IMR-90 (cell line): ENCODE measurements at places on chromosomes 5 and 9.

GRCh38 chr5:37704406-37704805, 135.4 kb downstream of the GDNF start:
- no peak for DNase-seq

- DNase-seq, result peak; percentile 87
Measured at GRCh38 chr9:87793292-87793691, 67.4 kb downstream of the CTSL start.

DNA sequence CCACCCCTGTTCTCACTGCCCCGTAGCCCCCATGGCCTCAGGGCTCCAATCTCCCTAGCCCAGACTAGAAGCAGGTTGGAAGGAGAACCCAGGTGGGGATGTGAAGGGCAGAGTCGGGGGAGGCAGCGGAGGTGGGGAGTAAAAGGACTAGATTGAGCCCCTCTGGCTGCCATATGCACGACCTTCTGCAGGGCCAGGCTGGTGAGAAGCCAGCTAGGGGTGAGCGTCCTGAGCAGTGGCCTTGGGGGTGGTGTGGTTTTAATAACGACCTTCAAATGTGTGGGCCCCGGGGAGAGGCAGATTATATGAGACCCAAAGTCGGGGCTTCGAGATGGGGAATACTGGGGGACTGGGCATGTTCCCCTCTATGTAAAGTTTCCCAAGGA, 139.5 kb downstream of the C9orf50 start:
- DNase-seq, result no peak

- DNase-seq, result peak; percentile 55
Measured at GRCh38 chr5:55633574-55634208, 78.4 kb downstream of the SLC38A9 start.

DNA sequence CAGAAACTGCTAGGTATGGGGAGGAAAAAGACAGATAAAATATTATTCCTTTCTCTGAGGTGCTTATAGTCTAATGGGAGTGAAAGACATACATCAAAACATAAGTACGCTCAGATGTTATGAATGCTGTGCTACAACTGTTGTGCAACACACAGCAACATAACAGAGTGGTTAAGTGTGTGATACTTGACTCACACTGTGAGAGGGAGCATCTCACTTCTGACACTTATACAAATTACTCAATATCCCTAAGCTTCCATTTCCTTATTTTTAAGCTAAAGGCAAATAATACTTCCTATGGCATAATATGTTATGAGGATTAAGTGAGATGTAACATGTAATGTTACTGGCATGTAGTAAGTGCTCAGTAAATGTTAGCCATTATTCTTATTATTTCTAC, 110.6 kb upstream of the FER start:
- DNase-seq, result peak; percentile 62

DNA sequence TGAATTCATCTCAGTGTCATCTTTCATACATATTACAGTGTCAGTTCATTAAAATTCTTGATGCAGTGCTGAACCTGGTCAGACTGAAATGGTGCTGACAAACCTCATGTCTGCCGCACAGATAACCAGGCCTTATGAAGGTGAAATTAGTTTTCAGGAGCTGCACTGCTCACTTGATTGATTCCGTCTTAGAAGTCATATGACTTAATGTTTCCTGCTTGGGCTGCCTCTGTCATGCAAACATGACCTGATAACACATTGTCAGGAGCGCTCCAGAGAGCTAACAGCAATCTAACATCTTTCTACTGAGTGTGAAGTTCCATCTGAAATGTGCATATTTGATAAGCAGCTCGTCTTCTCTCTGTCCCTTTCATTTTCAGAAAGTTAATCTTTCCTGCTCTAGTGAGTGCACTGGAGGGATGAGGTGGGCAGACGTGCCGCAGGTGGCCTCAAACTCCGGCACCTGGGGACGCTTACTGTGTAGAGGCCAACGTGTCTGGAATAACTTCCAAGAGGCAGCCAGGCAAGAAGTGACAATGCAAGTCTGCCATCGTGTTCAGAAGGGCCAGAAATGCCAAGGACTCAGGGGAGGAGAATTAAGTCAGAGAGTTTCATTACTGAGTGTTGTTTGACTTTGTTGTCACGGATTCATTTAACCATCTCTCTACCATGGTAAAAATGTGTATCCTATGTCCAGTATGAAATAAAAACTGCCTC, 592.1 kb downstream of the TLE1 start:
- no peak for DNase-seq

DNA sequence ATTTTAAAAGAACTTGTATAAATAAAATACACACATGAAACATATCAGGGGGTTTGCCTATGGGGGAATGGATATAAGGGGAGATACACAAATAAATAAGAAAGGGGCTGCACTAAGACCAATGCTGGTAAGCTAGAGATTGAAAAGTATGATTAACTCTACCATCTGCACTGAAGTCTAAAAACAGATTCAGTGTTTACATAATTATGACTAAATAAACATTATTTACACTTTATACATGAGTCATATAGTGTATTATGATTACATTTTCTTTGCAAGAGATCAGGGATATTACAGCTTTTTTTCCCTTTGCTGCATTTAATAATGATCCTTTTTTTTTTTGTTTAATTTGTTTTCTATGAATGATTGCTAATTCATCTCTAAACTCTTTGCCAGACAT, 367.9 kb downstream of the TMEM38B start:
- no peak for DNase-seq

GRCh38 chr9:38062498-38063362, 6.3 kb downstream of the SHB start:
- DNase-seq, result peak; percentile 84

DNA sequence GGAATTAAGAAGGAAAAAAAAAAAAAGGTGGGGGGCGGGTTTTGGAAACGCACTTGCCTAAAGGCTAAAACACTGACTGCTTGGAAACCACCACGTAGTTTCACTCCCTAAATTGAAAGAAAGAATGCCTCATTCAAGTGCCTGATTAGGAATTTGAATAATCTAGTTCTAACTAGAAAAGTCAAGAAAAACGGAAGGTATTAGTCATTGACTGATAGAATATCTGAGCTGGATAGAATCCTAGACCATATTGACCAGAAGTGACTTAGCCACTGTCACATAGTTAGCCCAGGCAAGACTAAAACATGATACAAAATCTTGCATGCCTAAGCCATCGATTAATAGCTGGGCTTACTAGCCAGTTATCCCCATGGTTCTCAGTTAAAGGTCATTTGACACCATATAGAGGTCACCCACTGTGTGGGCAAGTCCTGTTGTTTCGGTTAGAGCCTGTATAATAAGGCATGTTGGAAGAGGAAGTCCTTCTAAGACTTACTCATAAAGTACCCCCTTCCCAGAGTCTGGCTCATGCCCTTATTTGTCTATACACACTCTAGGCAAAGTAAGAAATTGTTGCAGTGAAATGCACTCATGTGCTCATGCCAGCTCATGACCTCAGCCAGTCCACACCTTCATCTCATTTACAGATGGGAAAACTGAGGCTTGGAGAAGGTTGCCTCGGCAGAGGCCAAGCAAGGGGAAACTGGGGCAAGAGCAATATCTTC, 40.2 kb downstream of the SH3RF2 start:
- DNase-seq, result peak; percentile 40

DNA sequence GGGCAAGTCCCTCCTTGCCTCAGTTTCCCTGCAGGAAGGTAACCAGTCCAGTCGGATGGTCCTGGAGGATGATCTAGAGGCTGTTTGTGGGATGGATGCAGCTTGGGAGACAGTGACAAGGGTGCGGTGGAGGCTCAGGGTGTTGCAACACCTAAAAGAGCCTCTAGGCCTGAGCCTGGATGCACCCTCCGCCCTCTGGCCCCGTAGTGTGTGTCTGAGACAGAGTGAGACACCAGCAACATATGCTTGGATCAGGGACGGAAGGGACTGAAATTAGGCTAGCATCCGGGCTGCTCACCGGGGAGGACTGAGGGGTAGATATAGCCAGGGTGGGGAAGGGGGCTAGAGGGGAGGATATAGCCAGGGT, 1.1 kb downstream of the CRAT start:
- no peak for DNase-seq

DNA sequence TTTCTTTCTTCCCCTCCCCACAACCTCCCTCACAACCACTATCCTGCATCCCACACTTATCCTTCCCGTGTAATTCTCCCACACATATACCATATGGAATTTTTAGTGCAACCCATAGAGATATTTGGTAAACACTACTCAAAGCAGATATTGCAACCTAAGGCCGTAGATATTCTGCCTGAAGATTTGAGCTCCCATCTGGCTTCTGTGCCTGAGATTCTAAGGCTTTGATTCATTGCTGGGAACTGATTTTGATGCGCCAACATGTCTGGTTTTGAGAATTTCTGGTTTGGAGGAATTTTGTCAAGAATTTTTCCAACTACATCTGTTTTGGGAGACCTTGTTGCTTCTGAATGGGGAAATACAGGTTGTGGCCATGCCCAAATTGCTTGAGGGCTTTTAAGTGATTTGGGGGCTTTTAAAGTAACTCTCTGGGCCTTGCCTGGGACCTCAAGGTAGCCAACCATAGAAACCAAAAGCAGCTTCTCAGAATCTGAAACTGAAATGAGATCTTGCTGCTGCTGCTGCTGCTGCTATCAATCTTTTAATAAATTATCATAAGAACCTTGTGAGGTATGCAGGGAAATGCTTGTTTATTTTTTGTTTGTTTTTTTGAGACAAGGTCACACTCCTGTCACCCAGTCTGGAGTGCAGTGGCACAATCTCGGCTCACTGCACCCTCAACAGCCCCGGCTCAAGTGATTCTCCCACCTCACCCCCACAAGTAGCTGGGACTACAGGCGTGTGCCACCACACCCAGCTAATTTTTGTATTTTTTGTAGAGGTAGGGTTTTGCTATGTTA, 36.2 kb downstream of the PLAC8L1 start:
- no peak for DNase-seq

DNA sequence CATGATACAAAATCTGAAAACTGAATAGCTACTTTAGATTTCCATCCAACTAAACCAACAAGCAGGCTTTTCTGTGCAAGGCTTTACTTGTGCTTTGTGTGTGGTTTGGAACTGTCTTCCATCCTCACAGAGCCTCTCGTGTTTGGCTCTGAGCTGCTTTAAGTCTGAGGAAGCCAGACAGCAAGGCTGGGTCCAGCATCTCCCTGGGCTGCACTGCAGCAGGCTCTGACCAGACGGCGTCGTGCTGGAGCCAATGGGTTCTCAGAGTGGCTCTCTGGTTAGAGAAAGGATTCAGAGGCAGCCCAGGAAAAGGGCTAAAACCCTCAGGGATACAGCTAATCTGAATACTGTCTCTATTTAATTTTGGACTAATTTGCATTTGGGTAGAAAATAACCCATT, 207.9 kb upstream of the EFNA5 start:
- no peak for DNase-seq

- peak; percentile 25 for DNase-seq
Measured at GRCh38 chr9:132694144-132694543, 23.9 kb downstream of the GTF3C4 start.

GRCh38 chr5:431001-431710, 11.8 kb upstream of the EXOC3 start:
- DNase-seq, result peak; percentile 48
